Smooth muscle cell of the brain vasculature (primary cell): ENCODE measurements at places on chromosomes 7 and 10.

GRCh38 chr10:88246675-88247074, 336.4 kb downstream of the RNLS start:
- DNase-seq, result no peak

GRCh38 chr7:107850643-107851042, 40.3 kb upstream of the DLD start:
- no peak for DNase-seq

- DNase-seq, result no peak
These were observed 65.4 kb downstream of the MGAM2 start for GRCh38 chr7:142176901-142177300.

DNA sequence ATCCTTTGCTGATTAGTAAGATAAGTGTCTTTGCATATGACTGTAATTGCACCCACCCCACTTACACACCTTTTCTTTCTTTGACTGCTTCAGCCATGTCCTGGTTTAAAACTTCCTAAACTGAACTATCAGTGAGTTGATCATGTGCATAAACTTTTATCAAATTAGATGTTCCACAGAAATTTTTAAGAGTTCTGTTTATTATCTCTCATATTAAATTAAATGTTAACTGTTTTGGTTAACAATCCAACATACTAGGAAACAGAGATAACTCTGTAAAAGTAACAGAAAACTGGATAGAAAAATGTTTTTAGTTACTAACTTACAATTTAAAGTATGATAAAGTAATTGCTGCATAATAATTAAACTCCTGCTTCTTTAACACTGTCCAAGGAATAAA, 959.6 kb upstream of the LRRN3 start:
- no peak for DNase-seq

- DNase-seq, result peak; percentile 89
These were observed at the start of gene SAMD8 for GRCh38 chr10:75111365-75111906. Gene SAMD8 (plus strand): TSS chr10:75111656. CDS start chr10:75150529, 38,873 bp downstream.
